ENCODE measurements at places on chromosomes 2 and 18. TPM values are rescaled to one million over a fixed set of nuclear protein-coding genes. Genes with fewer than 3 reads are reported as not detected.

- no peak for DNase-seq
These were observed 443.5 kb upstream of the SLC14A2 start for GRCh38 chr18:45171679-45172191.

GALNT14 gene
- polyA plus RNA-seq: not detected

SCTR gene
- polyA plus RNA-seq: not detected

DNA sequence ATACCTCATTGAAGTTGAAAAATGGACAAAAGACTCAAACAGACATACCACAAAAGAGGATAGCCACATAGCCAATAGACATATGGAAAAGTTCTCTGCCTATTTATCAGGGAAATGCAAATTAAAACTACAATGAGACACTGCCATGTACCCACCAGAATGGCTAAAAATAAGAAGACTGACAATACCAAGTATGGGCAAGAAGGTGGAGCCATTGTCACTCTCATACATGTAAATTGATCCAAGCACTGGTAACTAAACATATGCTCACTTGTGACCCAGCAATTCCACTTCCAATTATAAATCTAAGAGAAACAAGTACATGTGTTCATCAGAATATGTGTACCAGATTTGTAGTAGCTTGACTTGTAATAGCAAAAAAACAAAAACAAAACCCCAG, 4.6 kb downstream of the LOXHD1 start:
- no peak for DNase-seq

DNA sequence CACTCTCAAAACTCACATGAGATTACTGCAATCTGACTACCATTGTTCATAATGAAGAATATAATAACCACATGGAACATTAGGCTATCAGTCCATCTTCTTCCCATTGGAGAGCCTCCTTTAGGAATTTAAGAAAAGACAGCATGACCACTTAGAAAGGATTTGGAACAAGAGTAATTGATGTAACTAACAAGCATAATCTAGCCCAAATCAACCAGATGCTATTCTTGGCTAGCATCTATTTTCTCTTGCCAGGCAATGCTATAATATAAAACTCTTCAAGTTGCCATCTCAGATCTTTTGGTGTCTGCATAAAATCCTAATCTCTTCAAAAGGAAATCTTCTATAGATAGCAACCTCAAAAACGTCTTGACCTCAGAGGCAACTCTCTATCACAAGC, 152.0 kb upstream of the REG3G start:
- no peak for DNase-seq
